Gastroesophageal sphincter (tissue), 4 donors: ENCODE measurements at places on chromosomes 13 and 19. TPM values are rescaled to one million over a fixed set of nuclear protein-coding genes. Genes with fewer than 3 reads are reported as not detected.

The LHFPL6 gene
- total RNA-seq, result 40.2 TPM

DNA sequence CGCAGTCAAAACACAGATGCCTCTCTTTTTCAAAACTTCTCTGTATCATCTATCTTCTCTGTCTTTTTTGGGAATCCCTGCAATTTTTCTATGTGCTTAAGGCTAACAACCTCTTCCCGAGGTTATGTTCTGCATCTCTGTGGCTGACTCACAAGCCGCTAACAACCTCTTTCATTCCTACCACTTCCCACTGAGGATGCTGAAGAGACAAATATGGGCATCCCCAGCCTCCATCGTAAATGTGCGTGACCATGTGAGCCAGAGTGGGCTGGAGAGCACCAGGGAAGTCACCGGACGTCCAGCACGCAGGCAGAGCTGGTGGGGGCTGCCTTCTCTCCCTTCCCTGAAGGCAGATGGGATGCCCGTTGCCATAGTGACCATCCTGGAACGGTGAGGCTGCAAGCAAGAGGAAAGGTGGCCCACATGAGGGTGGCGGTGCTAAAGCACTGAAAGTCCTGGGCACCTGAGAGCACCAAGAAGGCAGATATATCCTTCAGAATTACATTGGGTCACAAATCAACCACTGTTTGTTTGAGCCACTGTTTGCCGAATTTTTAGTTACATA, 122.8 kb downstream of the SHISA2 start:
- ATAC-seq, result no peak

GRCh38 chr13:34364633-34365032, 546.7 kb downstream of the RFC3 start:
- no peak for ATAC-seq

The PODNL1 gene
- total RNA-seq, result not detected

The PCDH9 gene
- 56.1 TPM for total RNA-seq

The C19orf33 gene
- total RNA-seq, result 4.7 TPM

DNA sequence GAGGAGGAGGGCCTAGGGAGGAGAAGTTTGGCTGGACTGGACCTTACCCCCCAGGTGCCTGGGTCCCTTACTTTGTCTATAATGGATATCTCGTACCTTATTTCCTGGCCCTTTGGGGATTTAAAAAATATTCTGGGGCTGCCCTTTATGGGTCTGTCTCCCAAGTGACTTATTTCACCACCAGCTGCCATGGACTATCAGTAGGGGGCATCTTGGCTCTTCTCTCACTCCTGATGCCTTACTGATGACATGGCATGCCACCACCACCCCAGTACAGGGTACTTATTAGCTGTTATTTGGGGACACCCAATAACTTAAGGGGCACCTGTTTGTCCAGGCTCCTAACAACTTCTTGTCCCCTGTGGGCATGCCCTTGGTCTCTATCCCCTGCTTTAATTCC, 38.0 kb downstream of the NFIX start:
- ATAC-seq, result no peak

The RNF225 gene
- total RNA-seq, result not detected

GRCh38 chr19:30891051-30891450, 458.2 kb downstream of the TSHZ3 start:
- no peak for ATAC-seq

The PPP1R13L gene
- 8.7 TPM for total RNA-seq

The ZNF177 gene
- total RNA-seq, result 2.7 TPM

DNA sequence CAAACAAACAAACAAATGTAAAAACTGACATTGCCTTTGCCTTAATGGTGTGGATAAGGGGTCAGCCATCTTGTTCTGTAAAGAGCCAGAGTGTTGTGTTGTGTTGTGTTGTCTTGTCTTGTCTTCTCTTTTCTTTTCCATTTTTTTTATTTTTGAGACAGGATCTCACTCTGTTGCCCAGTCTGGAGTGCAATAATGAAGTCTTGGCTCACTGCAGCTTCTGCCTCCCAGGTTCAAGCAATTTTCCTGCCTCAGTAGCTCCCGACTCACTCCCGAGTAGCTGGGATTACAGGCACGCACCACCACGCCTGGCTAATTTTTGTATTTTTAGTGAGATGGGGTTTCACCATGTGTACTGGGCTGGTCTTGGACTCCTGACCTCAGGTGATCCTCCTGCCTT, 27.8 kb downstream of the TIMM13 start:
- ATAC-seq, result no peak

GRCh38 chr13:98184792-98185191, 7.7 kb upstream of the RNF113B start:
- no peak for ATAC-seq

GRCh38 chr19:16458391-16459341, 13.1 kb downstream of the EPS15L1 start:
- ATAC-seq, result no peak

DNA sequence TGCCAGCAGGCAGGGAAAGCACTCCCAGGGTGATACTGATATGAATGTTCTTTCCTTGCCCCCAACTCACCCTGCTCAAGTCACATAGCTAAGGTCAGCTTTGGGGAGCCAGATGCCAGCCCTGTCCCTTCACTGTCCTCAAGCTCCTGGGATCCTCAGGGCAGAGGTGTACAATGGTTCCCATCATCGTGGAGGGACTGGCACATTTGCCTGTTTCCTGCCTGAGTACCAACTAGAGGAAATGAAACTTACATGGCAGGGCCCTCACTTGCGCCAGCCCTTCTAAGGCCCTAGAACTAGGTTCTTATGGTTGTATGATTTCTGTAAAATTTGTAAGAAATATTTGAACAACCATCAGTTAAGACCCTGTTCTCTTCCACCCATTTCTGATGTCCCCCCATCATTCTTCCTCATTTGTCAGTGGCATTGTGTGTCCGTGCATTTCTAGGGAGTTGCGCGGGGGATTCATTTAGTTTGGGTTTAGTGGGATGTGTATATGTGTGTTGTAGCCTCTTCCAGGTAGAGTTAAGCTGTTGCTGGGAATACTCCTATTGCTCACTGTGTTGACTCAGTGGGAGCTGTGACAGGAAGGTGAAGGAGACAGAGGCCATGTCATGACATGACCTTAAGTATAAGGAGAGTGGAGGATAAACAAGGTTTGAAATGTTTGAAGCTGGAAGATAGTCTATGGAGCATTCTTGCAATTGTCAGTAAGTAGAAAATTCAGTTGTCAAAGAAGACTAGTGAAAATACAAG, 41.3 kb upstream of the RCBTB2 start:
- ATAC-seq, result no peak
